ENCODE measurements at places on chromosomes 3 and 15.

GRCh38 chr15:99954361-99955180, 221.3 kb upstream of the LYSMD4 start:
- DNase-seq = no peak

GRCh38 chr15:59876140-59876539, 128.0 kb upstream of the FOXB1 start:
- DNase-seq = no peak

- no peak for DNase-seq
Observed at GRCh38 chr3:189624130-189624529, 7.1 kb upstream of the TP63 start.

- DNase-seq = no peak
Observed at GRCh38 chr3:181637456-181637855, 74.3 kb upstream of the SOX2 start.

DNA sequence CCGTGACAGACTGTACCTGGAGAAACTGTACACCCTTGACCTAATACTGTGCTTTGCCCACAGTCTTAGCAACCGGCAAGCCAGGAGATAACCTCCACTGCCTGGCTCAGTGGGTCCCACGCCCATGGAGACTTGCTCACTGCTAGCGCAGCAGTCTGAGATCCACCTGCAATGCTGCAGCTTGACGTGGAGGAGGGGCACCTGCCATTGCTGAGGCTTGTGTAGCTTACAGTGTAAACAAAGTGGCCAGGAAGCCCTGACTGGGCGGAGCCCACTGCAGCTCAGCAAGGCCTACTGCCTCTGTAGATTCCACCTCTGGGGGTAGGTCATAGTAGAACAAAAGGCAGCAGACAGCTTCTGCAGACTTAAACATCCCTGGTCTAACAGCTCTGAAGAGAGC, 189.3 kb downstream of the EDEM1 start:
- no peak for DNase-seq

GRCh38 chr15:42157381-42157780, 945 bp upstream of the PLA2G4F start:
- no peak for DNase-seq

DNA sequence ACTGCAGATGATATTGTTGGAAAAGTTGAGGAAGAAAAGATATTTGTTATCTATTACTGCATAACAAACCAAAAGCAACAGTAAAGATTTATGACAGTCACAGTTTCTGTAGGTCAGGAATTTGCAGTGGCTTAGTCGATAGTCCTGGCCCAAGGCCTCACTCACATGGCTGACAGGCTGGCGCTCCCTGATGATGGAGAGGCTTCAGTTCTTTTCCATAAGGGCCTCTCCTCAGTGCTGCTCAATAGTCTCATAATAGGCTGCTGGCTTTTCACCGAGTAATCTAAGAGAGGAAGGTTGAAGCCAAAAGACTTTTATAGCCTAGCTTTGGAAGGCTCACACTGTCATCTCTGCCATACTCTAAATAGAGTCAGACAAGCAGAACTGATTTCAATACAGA, 17.7 kb downstream of the IREB2 start:
- DNase-seq = no peak

DNA sequence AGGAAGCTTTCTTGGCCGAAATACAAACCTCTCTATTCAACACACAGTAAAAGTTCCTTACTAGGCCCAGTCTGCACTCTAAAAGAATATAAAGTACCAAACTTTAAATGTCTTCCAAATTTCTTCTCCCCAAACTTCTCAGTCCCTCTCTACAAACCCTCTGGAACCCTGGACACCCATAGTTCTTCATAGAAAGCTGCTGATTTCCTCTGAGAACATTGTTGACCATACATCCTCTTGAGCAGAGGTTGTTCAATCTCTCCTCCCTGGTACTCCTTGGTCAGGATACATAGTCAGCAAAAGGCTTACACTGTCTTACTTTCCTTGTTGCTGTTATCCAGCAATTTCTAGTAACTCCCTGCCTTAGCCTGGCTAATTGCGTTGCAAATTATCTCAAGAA, 3.1 kb upstream of the ACAP2 start:
- no peak for DNase-seq

DNA sequence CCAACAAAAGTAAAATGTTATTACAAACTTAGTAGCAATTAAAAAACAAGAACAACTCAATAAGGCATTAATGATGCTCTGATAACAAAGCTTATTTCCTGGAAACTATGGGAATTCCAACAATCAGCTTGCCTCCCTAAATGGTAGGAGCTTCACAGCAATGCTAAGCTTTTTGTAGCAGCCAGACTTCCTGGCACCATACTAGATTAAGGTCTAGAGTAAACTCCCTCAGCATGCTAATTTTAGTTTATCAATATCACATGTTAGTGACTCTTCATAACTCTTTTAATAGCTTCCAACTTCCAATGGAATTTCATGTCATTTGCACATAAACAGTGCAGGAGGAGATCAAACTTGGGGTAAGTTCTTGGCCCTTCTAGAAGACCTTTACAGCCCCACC, 782.0 kb downstream of the MCTP2 start:
- DNase-seq = no peak

DNA sequence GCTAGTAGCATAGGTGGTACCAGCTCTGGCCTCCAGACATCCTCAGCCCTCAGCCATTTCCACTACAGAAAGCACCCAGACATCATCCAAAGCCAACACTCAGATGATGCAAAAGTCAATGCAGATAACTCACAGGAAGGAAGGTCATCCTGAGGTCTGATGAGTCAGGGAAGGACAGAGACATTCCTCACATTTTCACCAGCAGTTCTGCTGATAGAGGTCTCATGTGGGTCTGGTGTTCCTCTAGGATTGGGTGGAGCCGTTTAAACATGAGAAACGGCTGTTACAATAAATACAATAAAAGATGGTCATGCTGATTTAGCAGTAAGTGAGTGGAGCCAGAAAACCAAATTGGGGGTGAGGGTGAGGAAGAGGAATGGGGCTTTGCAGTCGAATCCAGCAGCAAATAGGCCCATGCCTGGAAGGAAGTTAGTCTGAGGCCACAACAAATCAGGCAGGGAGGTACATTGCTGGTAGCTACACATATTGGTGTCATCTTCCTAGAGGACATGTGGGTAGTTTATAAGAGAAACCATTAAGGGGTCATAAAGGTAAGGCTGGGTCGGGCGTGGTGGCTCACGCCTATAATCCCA, 33.3 kb upstream of the FLNB start:
- DNase-seq = no peak

DNA sequence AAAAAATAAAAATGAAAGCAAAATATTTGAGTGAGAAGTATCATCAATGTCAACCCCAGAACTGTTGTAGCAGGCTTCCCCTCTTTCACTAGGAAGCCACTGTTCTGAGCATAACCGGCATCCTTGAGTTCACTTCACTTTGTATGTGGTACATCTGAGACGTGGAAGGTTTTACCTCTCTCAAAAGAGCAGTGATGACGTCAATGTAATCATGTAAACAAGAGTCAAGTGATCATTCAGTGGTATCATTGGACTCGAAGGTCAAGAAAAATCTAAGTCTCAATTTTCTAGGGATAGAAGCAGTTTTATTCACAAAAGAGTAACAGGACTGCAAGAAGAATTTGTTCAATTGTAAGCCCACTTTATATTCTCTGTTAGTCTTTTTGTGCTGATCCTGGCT, 339.8 kb upstream of the THRB start:
- no peak for DNase-seq

DNA sequence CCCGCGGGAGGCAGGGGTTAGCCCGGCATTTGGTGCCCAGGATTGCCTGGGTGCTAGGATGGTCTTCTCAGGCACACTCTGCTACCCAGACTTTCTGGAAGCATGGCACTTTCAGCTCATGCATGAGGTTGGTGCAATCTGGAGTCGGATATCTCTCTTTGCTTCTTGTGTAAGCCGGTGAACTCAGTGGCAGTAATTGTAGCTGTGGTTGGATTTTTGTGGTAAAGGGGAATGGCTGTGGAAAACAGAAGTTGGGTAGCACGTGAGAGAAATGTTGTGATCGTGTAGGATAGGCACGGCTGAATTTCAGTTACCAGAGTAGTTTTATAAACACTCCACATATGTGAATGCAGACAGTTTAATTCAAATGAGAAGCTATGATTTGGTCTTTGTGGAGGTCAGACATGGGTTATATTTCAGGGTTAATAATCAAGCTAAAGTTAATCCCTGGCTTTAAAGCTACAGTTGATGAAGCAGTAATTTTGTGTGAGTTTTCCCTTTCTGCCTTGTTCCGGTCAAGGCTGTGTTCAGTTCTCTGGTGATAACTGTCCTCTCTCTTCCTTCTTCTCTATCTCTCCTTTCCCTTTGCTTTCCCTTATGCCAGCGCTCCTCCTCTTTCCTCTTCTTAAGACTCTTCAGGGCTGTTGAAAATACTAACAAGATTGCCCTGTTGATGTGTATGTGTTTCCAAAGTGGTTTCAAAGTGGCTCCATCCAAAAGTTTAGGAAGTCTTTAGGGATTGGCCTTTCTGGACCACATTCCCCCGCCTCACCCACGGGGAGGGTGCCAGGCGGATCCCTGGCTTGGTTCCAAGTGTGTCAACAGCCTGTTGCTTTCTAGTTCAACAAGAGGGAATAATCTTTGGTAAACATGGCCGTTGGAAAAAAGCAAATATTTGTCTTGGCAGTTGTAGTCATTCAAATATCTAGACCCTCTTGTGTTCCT, 404.6 kb upstream of the C2CD4B start:
- no peak for DNase-seq

DNA sequence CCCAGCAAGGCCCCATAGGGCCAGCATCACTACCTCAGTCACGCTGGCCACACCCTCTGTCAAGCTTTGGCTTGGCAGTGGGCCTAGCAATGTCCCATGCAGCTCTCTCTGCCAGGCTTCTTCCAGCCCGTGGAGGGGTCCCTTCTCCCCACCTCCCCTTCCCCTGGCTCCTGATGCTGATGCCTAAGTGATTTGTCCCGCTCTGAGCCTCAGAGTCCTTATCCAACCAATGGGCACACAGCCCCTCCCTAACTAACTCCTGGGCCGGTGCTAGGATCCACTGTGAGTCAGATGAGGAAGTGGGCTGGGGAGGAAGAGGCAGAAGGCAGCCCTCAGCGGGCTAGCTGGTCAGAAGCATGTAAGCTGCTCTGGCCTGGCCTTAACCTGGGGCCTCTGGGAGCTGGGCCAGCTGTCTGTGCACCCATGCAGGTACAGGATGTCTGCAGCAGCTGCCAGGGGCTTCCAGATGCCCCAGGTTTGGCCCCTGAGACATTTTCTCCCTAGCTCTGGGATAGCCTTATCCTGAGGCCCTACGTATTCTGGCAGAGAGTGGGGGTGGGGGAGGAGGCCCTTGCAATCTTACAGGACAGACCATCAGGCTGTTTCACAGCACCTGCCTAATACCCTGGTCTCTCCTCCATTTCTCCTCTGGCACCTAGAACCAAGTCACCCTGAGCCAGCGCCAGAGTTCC, 740 bp upstream of the ZBTB47 start:
- no peak for DNase-seq

GRCh38 chr3:39228496-39228895, 36.1 kb upstream of the XIRP1 start:
- no peak for DNase-seq

GRCh38 chr15:47708161-47708980, 8.9 kb upstream of the SEMA6D start:
- DNase-seq = no peak

DNA sequence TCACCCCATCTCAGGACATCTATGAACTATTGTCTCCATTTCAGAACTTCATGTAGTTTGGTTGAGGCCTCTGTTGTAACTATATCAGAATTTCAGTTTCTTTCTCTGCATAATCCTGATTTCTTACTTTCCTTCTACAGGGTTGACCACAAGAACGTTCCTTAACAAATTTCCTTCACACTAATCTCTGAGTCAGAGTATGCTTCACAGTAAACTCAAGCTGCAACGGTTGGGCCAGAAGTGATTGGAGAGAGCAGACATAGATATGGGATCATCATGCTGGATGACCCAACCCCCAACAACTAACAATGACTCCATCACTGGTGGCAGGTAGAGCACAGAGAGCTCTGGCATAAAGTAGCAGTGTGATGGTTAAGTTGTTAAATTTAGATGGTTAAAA, 128.8 kb upstream of the OSTN start:
- DNase-seq = no peak

DNA sequence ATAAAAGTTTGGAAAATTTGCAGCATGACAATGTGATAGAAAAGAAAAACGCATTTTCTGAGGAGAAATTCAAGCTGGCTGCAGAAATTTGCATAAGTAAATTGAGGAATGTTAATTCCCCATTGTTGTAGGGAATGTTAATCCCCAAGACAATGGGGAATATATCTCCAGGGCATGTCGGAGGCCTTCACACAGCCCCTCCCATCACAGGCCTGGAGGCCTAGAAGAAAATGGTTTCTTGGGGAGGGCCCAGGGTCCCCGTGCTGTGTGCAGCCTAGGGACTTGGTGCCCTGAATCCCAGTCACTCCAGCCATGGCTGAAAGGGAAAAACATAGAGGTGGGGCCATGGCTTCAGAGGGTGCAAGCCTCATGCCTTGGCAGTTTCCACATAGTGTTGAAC, 101.1 kb downstream of the BOC start:
- no peak for DNase-seq

DNA sequence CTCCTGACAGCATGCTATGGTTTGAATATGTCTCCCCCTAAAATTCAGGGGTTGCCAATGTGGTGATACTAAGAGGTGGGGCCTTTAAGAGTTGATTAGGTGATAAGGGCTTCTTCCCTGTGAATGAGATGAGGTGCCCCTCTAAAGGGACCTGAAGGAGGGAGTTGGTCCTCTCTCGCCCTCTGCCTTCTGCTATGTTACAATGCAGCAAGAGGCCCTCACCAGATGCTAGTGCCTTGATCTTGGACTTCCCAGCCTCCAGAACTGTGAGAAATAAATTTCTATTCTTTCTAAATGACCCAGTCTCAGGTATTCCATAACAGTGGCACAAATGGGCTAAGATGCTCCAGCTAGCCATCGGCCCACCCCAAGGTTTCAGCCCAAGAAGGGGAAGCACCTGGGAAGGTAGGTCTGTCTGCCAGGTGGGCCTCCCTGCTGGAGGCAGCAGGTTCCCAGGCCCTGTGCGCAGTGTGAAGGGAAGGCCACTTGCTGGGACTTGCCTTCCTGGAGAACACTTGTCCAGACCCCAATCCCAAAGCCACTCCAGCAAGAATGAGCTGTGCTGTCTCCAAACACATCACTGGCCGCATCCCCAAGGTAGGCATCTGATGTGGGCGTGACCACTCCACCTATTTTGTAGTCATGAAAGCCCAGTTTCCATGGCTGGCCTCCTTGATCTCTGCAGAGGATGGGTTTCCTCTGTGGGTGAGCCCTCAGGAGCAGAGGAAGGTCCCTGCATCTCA, 9.0 kb downstream of the TGM4 start:
- no peak for DNase-seq

DNA sequence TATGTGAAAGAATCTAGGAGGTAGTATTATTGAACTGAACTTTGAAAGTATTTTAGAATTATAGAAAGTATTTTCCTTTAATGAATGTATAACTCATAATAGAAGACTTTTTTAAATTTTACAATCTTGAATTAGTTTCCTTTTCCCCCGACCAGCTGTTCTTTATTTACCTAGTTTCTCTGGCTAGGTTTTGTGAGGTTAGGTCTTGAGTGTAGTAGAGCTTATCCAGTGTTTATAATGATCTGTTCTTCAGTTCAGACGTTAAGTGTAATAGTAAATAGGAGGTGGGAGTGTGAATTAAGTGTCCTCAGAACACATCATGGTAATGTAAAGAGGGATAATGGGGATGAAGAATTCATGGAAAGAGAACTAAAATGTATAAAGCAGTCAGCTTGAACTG, 93.8 kb downstream of the MYRIP start:
- no peak for DNase-seq

Data from activated effector memory CD4-positive, alpha-beta T cell treated with Interleukin-2 at 50 U/mL for 16 hours (primary cell).